ENCODE measurements at places on chromosomes 7 and 10. TPM values are rescaled to one million over a fixed set of nuclear protein-coding genes. Genes with fewer than 3 reads are reported as not detected.

GRCh38 chr7:30879139-30880124 is 32.2 kb upstream of the AQP1 start:
- no peaks in the 10 kb centered on the region for H3K36me3 ChIP-seq
- DNase-seq: no peak
- no peak overlapping the region for H3K27ac ChIP-seq
- no peak overlapping the region for H3K4me3 ChIP-seq
- H3K27me3 ChIP-seq: no peaks in the 10 kb centered on the region

- peaks cover 6% of the 10 kb centered on the region for H3K4me1 ChIP-seq
- peak overlapping the region; percentile 14 for H3K4me3 ChIP-seq
- no peak overlapping the region for H3K27ac ChIP-seq
- H3K27me3 ChIP-seq: peaks cover 55% of the 10 kb centered on the region
Measured at GRCh38 chr10:133324198-133324792, 12.4 kb downstream of the CALY start.

DNA sequence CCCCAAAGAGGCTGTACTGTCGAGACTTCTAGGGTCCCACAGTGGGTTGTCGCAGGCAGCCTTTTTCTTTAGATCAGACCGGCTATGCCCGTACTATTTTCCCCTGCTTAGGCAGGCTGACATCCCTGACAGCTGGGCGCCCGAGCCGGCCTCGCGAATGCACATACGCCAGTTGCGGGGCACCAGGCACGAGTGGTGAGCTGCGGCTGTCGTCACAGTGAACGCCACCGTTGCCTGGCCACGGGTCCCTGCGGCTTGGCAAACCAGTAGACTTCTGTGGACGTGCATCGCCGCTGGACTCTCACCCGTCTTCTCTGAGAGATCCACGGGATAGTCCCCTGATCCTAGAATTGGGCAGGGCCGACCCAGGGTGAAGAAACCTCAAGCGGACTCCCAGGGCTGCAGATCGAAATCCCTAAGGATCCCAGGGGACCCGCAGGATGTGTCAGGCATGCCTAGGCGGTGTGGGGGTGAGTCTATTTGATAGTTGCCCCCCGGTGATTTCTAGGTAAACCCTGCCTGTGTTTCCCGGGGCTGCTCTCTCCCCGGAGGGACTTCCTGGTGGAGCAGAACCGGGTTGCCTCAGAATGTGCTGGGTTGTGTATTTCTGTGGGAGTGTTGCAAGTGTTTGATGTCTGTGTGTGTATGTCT is 33.0 kb upstream of the ZNF273 start:
- H3K4me1 ChIP-seq: no peaks in the 10 kb centered on the region
- H3K36me3 ChIP-seq: no peaks in the 10 kb centered on the region
- no peak for DNase-seq
- H3K4me3 ChIP-seq: no peak overlapping the region

DNA sequence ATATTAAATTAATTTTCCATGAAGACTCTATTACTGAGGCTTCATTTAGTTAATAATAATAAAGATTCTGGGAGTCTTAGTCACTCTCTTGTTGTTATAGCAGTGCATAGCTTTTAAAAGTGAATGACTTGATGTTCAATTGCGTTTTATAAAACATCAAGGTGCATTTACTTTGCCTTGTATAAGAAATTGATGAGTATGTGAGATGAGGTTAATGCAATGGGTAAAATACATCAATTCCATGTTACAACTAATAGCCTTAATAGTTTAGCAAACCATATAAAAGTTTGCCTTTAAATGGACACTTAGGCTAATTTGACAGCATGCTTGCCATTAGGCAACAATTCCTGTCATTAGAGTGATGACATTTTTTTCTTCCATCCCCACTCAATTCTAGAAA is 173.6 kb upstream of the TEX47 start:
- H3K27ac ChIP-seq: no peak overlapping the region
- H3K4me1 ChIP-seq: no peaks in the 10 kb centered on the region
- no peaks in the 10 kb centered on the region for H3K27me3 ChIP-seq
- no peaks in the 10 kb centered on the region for H3K36me3 ChIP-seq

- no peak for DNase-seq
- H3K4me3 ChIP-seq: no peak overlapping the region
- no peaks in the 10 kb centered on the region for H3K27me3 ChIP-seq
- no peak overlapping the region for H3K27ac ChIP-seq
Measured at GRCh38 chr7:147700702-147701101, 889.9 kb upstream of the C7orf33 start.

DNA sequence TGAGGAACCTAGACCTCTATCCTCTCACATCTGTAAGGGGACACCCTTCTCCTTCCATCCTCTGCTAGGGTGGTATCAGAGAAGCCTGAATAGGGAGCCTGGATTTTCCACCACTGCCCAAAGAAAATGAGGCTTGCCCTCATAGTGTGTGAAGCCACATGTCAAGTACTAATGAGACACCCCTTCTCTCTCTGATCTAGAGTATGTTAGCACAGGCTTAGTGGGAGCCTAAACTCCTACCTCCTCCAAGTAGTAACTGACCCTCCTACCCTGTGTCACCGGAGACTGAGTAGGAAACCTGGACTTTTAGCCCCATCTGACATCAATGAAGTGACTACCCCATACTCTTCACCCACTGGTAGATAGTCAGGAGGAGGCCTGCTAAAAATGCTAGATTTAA is 65.6 kb downstream of the PHYHIPL start:
- DNase-seq: no peak
- no peak overlapping the region for H3K27ac ChIP-seq
- no peak overlapping the region for H3K4me3 ChIP-seq
- no peaks in the 10 kb centered on the region for H3K36me3 ChIP-seq
- peaks cover 53% of the 10 kb centered on the region for H3K27me3 ChIP-seq
- no peaks in the 10 kb centered on the region for H3K4me1 ChIP-seq

- no peaks in the 10 kb centered on the region for H3K36me3 ChIP-seq
- H3K4me3 ChIP-seq: no peak overlapping the region
- H3K4me1 ChIP-seq: peaks cover 44% of the 10 kb centered on the region
- peaks cover 6% of the 10 kb centered on the region for H3K27me3 ChIP-seq
Measured at GRCh38 chr7:23018750-23019149, 4.8 kb upstream of the HYCC1 start.

- H3K36me3 ChIP-seq: no peaks in the 10 kb centered on the region
- no peak for DNase-seq
- H3K4me3 ChIP-seq: no peak overlapping the region
- H3K4me1 ChIP-seq: no peaks in the 10 kb centered on the region
- H3K27me3 ChIP-seq: peaks cover 22% of the 10 kb centered on the region
Measured at GRCh38 chr7:156585025-156585648, 55.4 kb upstream of the RNF32 start.

GRCh38 chr10:6778992-6779701 is 199.1 kb upstream of the PRKCQ start:
- peaks cover 18% of the 10 kb centered on the region for H3K36me3 ChIP-seq
- H3K27me3 ChIP-seq: no peaks in the 10 kb centered on the region
- H3K4me3 ChIP-seq: no peak overlapping the region
- peak; percentile 89 for DNase-seq

DNA sequence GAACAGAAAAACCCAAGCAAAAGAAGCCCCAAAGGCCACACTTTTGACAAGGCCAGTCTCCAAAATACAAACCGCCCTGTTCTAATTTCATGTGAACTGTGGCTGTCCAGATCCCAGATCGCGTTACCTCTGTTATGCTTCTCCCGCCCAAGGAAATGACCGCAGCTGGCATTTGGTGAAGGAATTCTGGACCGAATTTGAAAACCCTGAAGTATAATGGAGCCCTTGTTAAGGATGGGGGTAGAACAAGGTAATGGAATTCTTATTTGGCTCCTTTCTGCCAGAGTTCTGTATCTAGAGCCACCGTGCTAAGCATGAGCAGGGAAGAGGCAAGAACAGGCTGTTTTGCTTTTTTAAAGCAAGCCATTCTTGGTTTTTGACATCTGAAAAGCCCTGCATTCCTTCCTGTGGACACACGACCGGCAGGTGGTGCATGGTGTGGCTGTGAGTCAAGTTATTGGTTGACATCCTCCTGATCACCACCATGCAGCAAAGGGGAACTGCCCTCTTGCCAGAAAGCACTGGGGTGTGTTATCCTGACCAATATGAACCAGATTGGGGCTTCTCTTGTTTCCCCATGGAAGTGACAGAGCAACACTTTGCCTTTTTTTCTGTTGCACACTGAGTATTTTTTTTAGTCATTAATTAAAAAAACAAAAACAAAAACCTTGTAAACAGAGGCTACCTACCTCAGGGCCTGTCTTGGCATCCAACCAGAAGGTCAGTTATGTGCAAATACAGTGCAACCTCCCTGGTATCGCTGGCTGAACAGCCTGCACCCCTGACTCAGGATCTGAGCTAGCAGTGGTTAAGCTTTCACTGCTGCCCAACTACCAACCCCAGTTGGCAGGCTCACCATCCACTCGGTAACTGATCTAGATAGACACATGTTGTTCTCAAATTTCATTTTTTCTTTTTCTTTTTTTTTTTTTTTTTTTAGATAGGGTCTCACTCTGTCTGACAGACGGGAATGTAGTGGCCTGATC is 14.2 kb downstream of the UCMA start:
- no peak overlapping the region for H3K27ac ChIP-seq
- H3K4me1 ChIP-seq: no peaks in the 10 kb centered on the region
- peak; percentile 63 for DNase-seq
- no peak overlapping the region for H3K4me3 ChIP-seq
- peaks cover 5% of the 10 kb centered on the region for H3K36me3 ChIP-seq

GRCh38 chr7:6621195-6622133 is 6.1 kb downstream of the ZNF853 start:
- H3K27me3 ChIP-seq: no peaks in the 10 kb centered on the region
- peaks cover 1% of the 10 kb centered on the region for H3K4me1 ChIP-seq
- DNase-seq: no peak
- no peak overlapping the region for H3K4me3 ChIP-seq
- H3K27ac ChIP-seq: no peak overlapping the region
- H3K36me3 ChIP-seq: peaks cover 16% of the 10 kb centered on the region

GOLGA7B gene
- 1.0 TPM for total RNA-seq

ZNF485 gene
- 7.1 TPM for total RNA-seq

LGI1 gene
- total RNA-seq: not detected

ASIC3 gene
- 13.6 TPM for total RNA-seq

CLDN4 gene
- 325 TPM for total RNA-seq

LRRC17 gene
- total RNA-seq: 0.42 TPM

ITGB8 gene
- total RNA-seq: 183 TPM

Measured in Calu3 (cell line).